IMR-90 (cell line): ENCODE measurements at places on chromosomes 7 and 10. TPM values are rescaled to one million over a fixed set of nuclear protein-coding genes. Genes with fewer than 3 reads are reported as not detected.

- DNase-seq: peak; percentile 91
These were observed 23.5 kb downstream of the VCL start for GRCh38 chr10:74021248-74022055.

DNA sequence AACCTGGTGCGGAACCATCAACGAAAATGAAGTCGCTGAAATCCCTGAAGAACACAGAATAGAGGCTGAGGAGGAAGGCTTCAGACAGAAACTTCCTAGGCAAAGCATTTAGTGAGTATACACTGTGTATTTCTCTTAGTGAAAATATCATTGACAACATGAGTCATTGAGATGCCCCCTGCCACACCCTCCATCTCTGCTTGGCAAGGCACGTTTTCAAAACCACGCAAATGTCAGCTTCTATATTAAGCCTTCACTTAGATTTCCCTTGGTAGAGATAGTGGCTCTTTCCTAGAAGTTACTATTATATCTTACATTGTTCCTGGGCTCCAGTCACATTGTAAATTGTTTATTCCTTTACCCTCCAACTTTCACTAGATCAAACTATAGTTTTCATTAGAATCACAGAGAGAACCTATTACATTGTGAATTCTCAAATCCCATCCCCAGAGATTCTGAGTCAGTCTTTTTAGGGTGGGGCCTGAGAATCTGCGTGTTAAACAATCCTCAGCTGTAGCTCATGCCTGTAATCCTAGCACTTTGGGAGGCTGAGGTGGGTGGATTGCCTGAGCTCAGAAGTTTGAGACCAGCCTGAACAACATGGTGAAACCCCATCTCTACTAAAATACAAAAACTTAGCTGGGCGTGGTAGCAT is 4.6 kb upstream of the SKAP2 start:
- peak; percentile 31 for DNase-seq

- DNase-seq: no peak
These were observed 157.4 kb upstream of the TBX20 start for GRCh38 chr7:35411331-35411730.

INSYN2A gene
- total RNA-seq: under 0.01 and 0.18 TPM in 2 replicates

LRRD1 gene
- under 0.01 TPM in 2 replicates for total RNA-seq

GHITM gene
- 185 and 186 TPM in 2 replicates for total RNA-seq
